ENCODE measurements at places on chromosomes 12 and 14.
A peak's percentile ranks its signal among the peaks of the same experiment; 100 is the strongest.

GRCh38 chr12:113831016-113831415 is 135.1 kb downstream of the RBM19 start:
- DNase-seq = no peak

- no peak for DNase-seq
These were observed 506 bp upstream of the NAP1L1 start for GRCh38 chr12:76084863-76085519.

GRCh38 chr14:31263485-31264133 is 56.0 kb upstream of the HECTD1 start:
- peak; percentile 100 for DNase-seq

DNA sequence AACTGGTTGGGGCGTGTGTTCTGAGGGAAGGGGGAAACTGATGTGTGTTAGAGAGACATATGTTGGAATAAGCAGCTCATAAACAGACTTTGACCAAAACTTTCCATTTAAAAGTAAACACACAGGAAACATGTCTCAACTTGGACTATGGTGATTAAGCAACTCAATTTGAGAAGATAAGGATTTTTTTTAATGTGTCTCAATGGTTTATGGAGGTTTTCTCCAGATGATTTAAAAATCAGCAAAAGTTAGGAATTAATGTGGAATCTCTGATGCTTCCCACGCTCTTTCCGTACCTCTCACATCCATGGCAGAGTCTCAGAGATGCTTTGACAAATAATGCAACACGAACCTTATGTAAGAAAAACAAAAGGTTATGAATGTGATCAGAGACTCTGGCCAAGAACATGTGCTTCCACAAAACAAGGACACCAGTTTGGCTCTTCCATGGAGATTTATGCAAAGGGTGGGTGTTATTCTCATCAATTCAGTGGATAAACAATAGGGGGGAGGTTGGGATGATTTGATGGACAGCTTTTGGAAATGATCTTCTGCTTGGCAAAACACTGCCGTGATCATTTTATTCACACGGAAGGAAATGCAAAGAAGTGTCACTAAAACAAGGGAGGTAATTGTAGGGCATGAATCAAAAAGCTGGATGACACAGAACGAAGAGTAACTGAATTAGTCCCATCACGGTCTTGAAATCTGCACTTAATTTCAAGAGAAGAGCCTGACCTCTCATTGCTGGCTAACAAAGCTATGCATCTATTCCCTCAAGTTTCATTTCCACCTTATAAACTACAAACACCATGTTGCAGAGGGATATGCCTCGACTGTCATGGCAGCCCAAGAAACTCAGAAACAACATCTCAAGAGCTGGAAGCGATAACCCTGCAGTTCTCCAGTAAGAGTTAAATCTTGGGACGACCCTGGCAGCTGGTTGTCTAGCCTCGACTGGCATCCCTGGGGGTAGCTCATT is 76.5 kb downstream of the FOXN3 start:
- no peak for DNase-seq

- DNase-seq = no peak
These were observed 73.2 kb downstream of the RCOR1 start for GRCh38 chr14:102665621-102666020.
